ENCODE measurements at places on chromosomes 12 and 14.
A peak's percentile ranks its signal among the peaks of the same experiment; 100 is the strongest.

- no peak for DNase-seq
Measured at GRCh38 chr12:78396538-78396937, 468.0 kb upstream of the SYT1 start.

GRCh38 chr12:132342251-132343227 is 13.2 kb upstream of the GALNT9 start:
- no peak for DNase-seq

GRCh38 chr14:71430678-71431376 is 501.4 kb upstream of the RGS6 start:
- no peak for DNase-seq

DNA sequence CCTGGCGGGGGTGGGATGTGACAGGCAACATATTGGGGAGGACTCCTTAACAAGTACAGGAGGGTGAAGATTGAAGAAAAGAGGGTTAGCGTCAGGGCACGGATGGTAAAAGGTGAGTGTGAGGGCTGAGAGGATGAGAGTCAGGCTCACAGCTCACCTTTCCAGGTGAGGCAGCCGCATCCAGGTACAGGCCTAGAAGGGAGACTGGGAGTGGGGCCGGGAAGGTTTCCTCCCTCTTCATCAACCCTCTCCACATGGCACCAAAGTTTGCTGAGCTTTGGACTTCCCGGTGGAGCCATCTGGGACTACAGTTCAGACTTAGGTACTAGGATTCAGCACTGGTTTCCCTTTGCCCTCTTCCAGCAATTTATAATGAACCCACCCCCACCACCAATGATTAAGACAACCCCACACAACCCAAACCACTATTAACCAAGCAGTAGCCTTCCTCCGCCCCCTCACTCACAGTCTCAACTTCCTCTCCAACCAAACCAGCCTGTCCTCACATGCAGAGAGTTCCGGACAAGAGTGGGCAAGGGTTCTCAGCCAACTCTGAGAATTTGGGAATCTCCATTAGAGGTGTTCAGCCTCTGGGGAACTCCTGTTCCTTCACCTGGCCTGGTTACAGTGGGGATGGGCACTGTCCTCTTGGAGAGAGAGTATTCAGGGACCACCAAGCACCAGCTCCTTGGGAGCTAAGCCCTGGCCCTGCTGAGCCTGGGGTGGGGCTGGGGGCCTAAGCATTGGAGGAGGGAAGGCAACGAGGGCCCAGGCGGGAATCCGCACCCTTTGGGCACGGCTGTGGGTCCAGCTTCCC is 2.4 kb upstream of the HOXC4 start:
- no peak for DNase-seq

DNA sequence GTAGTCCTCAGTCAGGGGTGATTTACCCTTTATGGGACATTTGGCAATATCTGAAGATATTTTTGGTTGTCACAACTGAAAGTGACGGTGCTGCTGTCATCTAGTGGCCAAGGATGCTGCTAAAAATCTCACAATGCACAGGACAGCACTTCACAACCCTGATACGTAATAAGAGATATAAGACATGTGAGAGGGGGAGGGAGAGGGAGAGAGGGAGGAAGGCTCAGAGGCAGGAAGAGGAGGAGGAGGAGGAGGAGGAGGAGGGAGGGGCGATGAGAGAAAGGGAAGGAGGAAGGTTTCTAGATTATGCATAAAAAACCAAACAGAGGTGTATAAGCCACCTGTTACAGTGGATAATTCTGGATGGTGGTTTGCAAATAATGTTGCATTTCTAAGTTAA is 14.3 kb downstream of the MYL2 start:
- DNase-seq: no peak

- no peak for DNase-seq
Measured at GRCh38 chr12:1313906-1314305, 280.5 kb downstream of the FBXL14 start.

- DNase-seq: no peak
Measured at GRCh38 chr14:100902295-100903133, 1.0 kb downstream of the RTL1 start.

DNA sequence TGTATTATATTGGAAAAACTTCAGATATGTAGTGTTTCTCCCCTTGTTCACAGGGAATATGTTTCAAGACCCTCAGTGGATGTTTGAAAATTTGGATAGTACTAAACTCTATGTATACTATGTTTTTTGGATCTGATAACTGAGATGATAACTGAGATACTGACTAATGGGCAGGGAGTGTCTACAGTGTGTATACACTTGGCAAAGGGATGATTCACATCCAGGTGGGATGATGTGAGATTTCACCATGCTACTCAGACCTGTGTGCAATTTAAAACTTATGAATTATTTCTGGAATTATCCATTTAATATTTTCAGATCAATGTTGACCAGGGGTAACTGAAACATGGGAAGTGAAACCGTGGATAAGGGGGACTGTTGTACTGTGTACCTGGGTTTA is 13.8 kb downstream of the RAD51B start:
- DNase-seq: no peak

GRCh38 chr12:52147367-52147963 is 44.3 kb downstream of the KRT80 start:
- DNase-seq: peak; percentile 87

DNA sequence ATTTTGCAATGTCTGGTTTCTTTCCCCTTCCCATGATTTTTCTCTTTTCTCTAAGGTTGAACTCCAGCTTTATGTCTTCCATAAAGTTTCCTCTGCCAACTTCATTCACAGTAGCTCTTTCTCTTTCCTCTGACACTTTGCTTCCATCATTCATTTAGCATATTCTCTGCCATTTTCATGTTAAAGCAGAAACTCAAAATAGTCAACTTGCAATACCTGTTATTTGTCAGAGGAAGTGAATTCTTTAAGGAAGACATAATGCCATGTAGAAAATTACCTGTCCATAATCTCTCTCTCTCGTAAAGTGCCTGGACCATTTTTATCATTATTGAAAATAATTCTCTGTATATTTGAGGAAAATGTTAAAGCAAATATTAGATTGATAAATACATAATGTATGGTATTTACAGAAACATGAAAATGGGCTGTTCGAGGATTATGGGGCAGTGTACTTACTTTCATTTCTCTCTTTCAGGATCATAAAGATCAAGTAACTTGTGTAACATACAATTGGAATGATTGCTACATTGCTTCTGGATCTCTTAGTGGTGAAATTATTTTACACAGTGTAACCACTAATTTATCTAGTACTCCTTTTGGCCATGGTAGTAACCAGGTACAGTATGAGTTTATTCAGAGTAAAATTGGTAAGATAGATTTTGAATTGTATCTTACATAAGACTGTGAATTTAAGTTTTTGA is 12.6 kb downstream of the NEDD1 start:
- no peak for DNase-seq

GRCh38 chr14:22168092-22168955 is 420.7 kb downstream of the DAD1 start:
- DNase-seq: no peak

DNA sequence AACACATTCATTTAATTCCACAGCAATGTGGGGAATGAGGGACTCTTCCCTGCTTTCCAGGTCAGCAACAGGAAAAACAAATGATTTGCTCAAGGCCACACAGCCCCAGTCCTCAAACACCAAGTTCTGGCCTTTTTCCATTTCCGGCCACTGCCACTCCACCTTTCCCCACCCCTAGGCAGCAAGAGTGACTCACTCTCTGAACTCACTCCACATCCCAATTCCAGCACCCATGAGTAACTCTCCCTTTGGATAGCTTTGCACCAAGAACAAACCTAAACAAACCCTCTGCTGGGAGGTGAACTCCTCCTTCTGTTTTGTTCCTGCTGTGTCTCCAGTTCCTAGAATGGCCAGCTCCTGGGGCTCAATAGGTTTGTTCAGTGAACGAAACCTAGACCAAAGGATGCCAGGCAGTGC is 30.4 kb upstream of the PLEKHG6 start:
- DNase-seq: no peak

DNA sequence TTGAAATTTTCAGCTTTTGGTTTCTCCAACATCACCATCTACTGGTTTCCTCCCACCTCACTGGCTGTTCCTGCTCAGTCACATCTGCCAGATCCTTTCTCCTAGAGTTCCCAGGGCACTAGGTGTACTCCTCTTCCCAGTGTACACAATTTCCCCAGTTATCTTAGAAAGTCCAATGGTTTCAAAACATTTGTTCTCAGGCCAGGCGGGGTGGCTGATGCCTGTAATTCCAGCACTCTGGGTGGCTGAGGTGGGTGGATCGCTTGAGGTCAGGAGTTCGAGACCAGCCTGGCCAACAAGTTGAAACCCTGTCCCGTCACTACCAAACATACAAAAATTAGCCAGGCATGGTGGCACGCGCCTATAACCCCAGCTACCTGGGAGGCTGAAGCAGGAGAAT is 60.7 kb downstream of the SPPL3 start:
- no peak for DNase-seq

DNA sequence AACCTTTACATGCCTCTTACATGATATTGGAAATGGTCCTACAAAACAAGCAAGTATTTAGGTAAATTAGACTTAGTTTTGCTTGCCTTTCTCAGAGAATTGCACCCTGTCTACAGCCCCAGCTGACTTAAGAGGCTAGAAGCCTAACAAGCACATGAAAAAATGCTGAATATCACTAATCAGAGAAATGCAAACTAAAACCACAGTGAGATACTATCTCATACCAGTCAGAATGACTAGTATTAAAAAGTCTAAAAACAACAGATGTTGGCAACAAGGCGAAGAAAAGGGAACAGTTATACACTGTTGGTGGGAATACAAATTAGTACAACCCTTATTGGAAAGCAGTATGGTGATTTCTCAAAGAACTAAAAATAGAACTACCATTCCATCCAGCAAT is 103.8 kb downstream of the EGLN3 start:
- no peak for DNase-seq

DNA sequence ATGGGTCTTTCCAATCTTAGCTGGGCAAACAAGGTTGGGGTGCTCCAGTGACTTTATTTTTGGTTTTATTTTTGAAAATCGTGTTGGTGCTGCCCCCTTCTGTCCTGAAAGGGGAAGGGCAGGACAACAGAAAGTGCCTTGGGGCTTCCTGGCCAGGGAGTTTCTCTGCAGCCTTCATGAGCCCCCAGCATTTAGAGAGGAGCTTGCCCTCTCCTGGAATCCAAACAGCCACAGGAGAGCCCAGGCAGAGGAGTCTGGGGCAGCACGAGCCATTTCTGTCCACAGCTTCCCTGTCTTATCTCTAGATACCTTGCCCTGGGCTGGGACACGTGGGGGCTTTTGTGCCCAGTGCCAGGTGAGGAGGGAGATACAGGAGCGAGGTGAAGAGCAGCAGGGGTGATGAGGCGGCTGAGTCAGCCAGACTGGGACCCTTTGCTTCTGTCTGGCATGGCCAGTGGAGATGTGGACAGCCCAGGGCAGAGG is 4.4 kb upstream of the C1RL start:
- peak; percentile 29 for DNase-seq

DNA sequence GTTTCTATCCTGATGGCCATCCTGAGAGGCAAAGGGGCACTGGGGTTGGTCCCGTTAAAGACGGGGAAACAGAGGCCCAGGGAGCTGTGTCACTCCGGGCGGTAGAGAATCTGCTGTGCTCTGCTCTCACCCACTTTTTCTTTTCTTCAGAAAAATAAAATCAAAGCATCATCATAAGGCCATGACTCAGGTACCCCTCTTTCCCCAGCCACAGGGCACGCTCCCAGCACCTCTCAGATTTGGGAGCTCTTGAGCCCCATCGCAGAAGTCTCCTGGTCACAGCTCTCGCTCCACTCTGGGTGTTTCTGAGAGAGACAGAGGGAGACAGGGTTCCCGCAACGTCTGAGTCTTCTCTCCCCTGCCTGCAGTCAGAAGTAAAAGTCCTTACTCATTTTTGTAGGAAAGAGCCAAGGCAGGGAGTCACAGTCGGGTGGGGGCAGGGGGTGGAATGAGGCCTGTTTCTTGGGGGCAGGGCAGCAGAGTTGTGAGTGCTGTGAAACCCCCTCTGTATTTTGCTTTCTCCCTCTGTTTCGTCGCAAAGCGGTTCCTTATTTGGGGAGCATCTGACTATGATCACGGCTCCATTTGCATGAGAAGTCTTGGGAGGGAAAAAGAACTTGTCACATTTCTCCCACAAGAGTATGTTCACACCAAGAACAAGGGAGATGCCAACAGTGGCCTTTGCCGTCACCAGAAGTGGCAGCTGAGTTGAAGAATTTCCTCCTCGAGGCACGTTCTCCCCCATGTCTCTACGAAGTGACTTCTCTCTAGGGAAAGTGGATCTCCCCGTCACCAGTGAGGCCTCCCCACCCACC is 139.0 kb downstream of the BCL11B start:
- DNase-seq: no peak

GRCh38 chr12:119381471-119382235 is 47.1 kb downstream of the CCDC60 start:
- DNase-seq: no peak

DNA sequence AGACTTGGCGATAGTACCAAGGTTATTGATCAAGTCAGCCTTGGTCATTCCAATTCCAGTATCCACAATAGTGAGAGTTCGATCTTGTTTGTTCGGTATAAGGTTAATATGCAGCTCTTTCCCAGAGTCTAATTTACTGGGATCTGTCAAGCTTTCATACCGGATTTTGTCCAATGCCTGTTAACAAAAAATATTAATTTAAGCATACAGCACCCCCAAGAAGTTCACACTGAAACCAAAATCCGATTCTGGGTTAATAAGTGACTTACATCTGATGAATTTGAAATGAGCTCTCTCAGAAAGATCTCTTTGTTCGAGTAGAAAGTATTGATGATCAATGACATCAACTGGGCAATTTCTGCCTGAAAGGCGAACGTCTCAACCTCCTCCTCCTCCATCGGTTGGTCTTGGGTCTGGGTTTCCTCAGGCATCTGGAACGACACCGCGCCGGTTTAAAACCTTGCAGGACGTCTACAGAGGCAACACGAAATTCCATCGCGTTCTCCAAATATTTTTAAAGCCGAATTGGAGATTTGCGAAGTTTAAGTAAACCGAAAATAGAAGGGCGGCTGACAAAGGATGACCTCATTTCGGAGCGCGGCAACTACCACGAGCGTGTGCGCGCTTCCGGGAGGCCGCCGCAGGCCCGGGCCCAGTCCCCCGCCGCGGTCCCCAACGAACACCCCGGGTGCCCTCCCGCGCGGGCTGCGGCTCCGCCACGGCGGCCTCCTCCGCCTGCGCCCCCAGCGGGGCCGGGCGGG is 716 bp downstream of the HSP90AA1 start:
- DNase-seq: peak; percentile 44
